Naive B cell (primary cell): ENCODE measurements at places on chromosomes 1 and 21. TPM values are rescaled to one million over a fixed set of nuclear protein-coding genes. Genes with fewer than 3 reads are reported as not detected.

- H3K4me1 ChIP-seq = peaks cover 34% of the 10 kb centered on the region
- no peak for DNase-seq
Measured at GRCh38 chr1:18940303-18941020, 16.0 kb downstream of the IFFO2 start.

- H3K4me1 ChIP-seq = no peaks in the 10 kb centered on the region
- peaks cover 23% of the 10 kb centered on the region for H3K27me3 ChIP-seq
- no peak overlapping the region for H3K4me3 ChIP-seq
Measured at GRCh38 chr1:177877086-177877485, 92.8 kb downstream of the SEC16B start.

Gene ZNF593OS
- polyA plus RNA-seq = 1.1 TPM

Gene PRAMEF17
- not detected for polyA plus RNA-seq

DNA sequence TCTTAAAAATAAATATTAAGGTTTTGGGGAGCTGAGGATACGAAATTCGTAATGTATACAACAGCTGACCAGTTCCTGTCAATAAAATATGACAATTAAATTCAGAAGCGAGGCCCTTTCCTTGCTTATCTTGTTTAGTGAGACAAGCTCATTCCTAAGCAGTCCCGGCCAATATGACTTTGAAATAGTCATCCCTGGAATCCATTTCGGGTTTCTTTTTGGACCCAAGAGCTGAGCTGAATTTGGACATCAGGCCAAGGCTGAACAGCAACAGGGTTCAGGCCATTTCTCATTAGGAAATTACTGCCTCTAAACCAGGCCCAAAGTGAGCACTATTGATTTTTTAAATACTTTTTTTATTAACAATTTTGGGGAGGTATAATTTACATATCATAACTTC, 17.3 kb upstream of the FMN2 start:
- no peak for DNase-seq
- H3K4me1 ChIP-seq = no peaks in the 10 kb centered on the region
- peaks cover 8% of the 10 kb centered on the region for H3K36me3 ChIP-seq
- H3K4me3 ChIP-seq = no peak overlapping the region
- no peaks in the 10 kb centered on the region for H3K27me3 ChIP-seq

Gene AGMAT
- polyA plus RNA-seq = 2.4 TPM

DNA sequence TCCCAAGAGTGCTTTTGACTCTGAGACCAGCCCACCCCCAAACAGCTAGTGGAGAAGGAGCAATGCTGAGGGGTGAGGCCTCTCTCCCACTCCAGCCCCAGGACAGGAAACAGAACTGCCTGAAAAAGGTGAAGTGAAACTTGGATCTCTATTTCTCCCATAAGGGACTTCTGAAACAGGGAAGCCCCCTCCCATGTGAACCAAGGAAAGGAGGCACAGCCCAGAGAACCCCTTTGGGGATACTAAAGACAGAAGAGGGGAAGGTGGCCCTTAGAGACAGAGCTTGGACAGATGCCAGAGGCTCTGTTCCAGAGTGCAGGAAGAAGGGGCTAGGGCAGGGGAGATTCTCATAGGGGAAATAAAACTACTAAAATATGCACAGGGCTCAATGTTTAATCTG, 2.9 kb downstream of the TNFAIP8L2 start:
- H3K4me1 ChIP-seq = peaks cover 48% of the 10 kb centered on the region
- DNase-seq = no peak
- H3K36me3 ChIP-seq = no peaks in the 10 kb centered on the region
- H3K27ac ChIP-seq = no peak overlapping the region
- H3K27me3 ChIP-seq = no peaks in the 10 kb centered on the region

DNA sequence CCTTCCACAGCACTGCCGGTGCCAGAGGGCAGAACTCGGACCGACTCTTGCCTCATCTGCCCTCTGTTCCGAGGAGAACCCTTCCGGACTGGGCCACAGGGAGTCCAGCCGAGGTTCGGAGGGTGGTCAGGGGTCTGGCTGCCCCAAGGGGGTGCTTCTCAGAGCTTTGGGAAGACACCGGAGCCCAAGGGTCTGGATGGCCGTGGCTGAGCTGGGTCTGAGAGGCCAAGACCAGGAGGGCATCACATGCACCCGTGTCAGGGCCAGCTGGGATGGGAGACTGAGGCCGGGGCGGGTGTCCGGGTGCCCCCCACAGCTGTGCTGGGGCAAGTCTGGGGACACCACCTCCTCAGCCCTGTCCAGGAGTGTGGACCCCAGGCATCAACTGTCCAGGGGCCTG, 51.1 kb downstream of the SLX9 start:
- H3K4me3 ChIP-seq = no peak overlapping the region
- H3K4me1 ChIP-seq = peaks cover 14% of the 10 kb centered on the region
- no peak overlapping the region for H3K27ac ChIP-seq
- peaks cover 4% of the 10 kb centered on the region for H3K27me3 ChIP-seq
- no peak for DNase-seq

GRCh38 chr1:170503665-170504064, 28.3 kb upstream of the GORAB start:
- no peak overlapping the region for H3K4me3 ChIP-seq
- peaks cover 4% of the 10 kb centered on the region for H3K27me3 ChIP-seq
- DNase-seq = no peak
- no peaks in the 10 kb centered on the region for H3K4me1 ChIP-seq
- no peak overlapping the region for H3K27ac ChIP-seq

DNA sequence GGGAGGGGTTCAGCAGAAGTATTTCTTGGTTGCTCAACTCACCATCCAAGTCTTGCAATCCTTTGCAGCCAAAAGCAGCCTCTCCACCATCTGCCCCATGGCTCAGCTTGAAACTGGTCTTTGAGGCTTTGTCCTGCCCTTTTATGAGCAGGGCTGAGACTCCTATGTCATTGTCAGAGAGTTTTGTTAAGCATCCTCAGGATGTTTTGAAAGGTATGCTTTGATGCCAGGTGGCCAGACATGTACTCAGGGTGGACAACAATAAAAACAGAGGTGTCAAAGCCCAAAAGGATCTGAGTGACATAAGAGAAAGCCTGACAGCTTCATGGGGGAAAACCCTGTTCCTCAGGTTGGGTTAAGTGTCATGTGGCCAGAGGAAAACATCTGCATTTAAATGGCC, 310.5 kb downstream of the PRDM2 start:
- H3K4me3 ChIP-seq = no peak overlapping the region
- peaks cover 15% of the 10 kb centered on the region for H3K27me3 ChIP-seq
- no peaks in the 10 kb centered on the region for H3K4me1 ChIP-seq
- no peak for DNase-seq

DNA sequence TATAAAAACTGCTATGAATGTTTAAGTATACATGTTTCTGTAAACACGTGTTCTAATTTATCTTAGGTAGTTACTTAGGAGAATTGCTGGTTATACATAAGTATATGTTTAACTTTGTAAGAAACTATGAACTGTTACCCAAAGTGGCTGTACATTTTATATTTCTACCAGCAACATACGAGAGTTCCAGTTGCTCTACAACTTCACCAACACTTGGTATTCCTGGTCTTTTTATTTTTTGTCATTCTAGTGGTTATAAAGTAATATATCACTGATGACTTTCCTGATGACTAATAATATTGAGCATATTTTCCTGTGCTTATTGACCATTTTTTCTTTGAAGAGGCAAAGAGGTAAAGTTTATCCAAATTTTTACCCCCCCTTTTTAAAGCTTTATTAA, 76.0 kb downstream of the KIAA0319L start:
- no peak overlapping the region for H3K4me3 ChIP-seq
- H3K27ac ChIP-seq = no peak overlapping the region
- H3K36me3 ChIP-seq = peaks cover 13% of the 10 kb centered on the region
- no peaks in the 10 kb centered on the region for H3K27me3 ChIP-seq

DNA sequence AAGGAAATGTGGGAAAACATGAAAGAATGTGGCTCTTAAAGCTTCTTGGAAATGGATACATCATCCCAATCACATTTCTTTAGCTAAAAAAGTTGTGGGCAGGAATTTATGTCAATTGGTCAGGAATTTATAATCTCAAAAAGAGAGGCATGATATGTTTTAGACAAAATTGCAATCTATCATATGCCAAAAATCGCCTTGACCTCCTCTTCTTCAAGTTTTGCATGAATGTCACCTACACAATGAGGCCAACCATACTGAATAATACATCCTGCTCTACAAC, 42.4 kb downstream of the ATP6V1G3 start:
- no peaks in the 10 kb centered on the region for H3K27me3 ChIP-seq
- no peak overlapping the region for H3K27ac ChIP-seq
- peaks cover 16% of the 10 kb centered on the region for H3K4me1 ChIP-seq
- H3K4me3 ChIP-seq = no peak overlapping the region

Gene HPDL
- polyA plus RNA-seq = 0.86 TPM

DNA sequence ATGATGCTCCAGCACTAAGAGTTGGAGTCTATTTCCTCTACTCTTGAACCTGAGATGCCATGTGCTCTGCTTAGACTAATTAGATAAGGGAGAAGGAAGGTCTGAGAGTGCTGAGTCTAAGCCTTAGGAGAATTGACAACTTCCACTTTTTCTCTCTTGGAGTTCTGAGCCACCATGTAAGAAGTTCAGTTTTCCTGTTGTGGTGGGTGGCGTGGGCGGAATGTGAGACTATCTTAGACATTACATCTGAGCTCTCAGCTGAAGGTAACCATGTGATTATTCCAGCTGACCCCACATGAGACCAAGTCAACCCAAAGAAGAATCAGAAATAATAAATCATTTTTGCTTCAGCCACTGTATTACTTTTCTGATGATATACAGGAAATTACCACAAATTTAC, 404.5 kb upstream of the LRRC7 start:
- DNase-seq = no peak
- H3K36me3 ChIP-seq = no peaks in the 10 kb centered on the region
- H3K4me1 ChIP-seq = no peaks in the 10 kb centered on the region
- no peaks in the 10 kb centered on the region for H3K27me3 ChIP-seq

DNA sequence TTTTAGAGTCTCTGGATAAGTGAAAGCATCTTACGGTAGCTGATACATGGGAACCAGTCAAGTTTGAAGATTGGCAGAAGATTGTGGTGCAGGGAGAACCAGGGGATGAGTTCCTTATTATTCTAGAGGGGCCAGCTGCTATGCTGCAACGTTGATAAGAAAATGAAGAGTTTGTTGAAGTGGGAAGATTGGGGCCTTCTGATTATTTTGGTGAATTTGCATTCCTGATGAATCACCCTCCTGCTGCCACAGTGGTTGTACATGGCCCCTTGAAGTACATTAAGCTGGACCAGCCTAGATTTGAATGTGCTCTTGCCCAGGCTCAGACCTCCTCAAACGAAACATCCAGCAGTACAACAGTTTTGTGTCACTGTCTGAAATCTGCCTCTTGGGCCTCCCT, 45.9 kb downstream of the BTBD8 start:
- H3K4me1 ChIP-seq = no peaks in the 10 kb centered on the region
- no peak overlapping the region for H3K4me3 ChIP-seq
- no peak for DNase-seq

GRCh38 chr1:9249534-9250410, 15.2 kb downstream of the H6PD start:
- H3K4me1 ChIP-seq = peaks cover 16% of the 10 kb centered on the region
- no peaks in the 10 kb centered on the region for H3K27me3 ChIP-seq
- no peak overlapping the region for H3K4me3 ChIP-seq
- H3K27ac ChIP-seq = no peak overlapping the region
- peaks cover 12% of the 10 kb centered on the region for H3K36me3 ChIP-seq
- no peak for DNase-seq

- peaks cover 66% of the 10 kb centered on the region for H3K36me3 ChIP-seq
- no peak overlapping the region for H3K27ac ChIP-seq
- peaks cover 2% of the 10 kb centered on the region for H3K4me1 ChIP-seq
- H3K4me3 ChIP-seq = no peak overlapping the region
- no peak for DNase-seq
Measured at GRCh38 chr1:236895665-236896387, 100.7 kb downstream of the MTR start.

Gene RGL1
- polyA plus RNA-seq = not detected
